ENCODE measurements at places on chromosomes 3 and 15.
A peak's percentile ranks its signal among the peaks of the same experiment; 100 is the strongest.

DNA sequence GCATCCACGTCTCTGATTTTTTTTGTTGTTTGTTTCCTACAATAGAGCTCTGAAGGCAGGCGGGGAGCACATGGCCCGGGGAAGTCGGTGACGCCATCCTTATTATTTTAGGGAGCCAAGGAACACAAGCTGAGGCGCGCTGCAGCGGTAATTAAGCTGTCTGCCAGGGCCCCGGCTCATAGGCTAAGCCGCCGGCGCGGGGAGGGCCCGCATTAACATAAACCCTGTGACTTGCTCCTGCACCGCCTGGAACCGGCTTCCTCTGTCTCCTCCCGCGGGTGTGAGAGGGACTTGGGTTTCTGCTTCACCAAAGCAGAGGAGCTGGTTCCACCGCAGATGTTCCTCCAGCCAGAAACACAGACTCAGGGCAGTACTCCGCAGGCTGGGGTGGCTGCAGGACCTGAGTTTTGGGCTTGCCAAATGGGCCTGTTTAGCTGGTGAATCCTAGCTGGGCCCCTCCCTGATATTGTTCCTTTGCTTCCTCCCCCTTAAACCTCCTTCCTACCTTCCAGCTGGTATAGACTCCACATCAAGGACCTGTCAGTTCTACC lies 25.3 kb downstream of the ANP32A start:
- DNase-seq, result peak; percentile 46

- DNase-seq, result no peak
Measured at GRCh38 chr3:17500618-17501017, 241.8 kb downstream of the TBC1D5 start.

- DNase-seq, result no peak
Measured at GRCh38 chr3:90011596-90011995, 904.2 kb downstream of the EPHA3 start.

DNA sequence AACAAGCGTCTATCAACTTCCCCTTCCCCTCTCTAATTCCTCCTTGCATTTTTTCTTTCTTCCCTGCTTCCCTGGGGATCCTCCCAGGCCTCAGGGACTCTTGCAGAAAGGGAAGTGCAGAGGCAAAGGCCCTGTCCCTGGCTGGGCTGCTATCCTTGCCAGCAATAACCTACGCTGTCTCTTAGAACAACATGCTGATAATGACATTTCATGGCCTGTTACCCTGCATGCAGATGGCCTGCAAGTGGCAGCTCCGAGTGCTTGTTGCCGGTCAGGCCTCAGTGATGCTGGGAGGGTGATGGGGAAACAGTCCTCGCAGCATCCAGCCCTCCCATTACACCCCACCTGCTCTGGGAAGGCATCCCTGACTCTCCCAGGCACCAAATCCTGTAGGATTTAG lies 167.6 kb downstream of the RAB11A start:
- DNase-seq, result no peak

DNA sequence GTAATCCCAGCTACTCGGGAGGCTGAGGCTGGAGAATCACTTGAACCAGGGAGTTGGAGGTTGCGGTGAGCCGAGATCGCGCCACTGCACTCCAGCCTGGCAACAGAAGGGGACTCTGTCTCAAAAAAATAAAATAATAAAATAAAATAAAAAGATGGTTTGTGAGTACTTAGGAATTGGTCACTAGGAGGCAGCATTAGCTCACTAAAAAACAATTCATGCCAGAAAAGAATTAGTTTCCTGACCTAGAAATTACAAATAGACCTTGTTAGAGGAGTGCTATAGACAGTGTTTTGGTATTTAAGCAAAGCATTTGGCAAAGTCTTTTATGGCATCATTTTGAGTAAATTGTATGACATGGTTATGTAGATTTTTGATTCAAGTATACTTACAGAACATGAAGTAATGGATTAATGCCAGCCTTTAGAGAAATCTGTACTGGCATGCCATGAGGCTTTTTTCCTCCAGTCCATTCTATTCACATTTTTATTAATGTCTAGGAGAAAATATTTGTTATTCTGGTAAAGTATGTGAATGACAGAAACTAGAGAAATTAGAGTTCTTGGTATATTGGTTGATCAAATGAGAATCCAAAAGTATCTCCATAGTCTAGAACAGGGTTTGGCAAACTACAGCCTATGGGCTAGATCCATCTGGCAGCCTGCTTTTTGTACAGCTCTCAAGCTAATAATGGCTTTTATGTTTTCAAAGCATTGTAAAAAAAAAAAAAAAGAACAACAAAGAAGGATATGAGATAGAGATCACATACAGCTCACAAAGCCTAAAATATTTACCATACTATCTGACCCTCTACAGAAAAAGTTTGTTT lies 81.6 kb downstream of the LRRC49 start:
- DNase-seq, result no peak

- DNase-seq, result no peak
Measured at GRCh38 chr3:54042259-54042823, 80.0 kb upstream of the CACNA2D3 start.

DNA sequence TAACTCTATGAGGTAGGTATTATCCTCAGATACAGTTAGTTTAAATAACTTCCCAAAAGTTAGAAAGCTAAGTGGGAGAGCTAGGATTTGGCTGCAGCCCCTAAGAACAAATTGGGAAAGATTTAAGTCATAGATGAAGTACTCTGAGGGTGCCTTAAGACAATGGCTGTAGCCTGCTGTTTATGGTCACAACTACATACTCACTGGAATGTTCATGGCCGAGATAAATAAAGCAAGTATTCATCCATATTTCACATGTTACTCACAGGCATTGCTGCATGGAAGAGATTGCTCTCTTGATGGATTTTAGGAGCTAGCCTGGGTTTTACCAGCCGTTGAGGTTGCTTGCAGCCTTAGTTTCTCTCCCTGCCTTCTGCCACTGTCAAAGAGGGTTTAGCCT lies 145.0 kb downstream of the CMSS1 start:
- DNase-seq, result no peak

GRCh38 chr3:17742880-17743657 lies 638 bp upstream of the TBC1D5 start:
- DNase-seq, result no peak

- no peak for DNase-seq
Measured at GRCh38 chr3:63578858-63579257, 73.6 kb upstream of the SNTN start.

DNA sequence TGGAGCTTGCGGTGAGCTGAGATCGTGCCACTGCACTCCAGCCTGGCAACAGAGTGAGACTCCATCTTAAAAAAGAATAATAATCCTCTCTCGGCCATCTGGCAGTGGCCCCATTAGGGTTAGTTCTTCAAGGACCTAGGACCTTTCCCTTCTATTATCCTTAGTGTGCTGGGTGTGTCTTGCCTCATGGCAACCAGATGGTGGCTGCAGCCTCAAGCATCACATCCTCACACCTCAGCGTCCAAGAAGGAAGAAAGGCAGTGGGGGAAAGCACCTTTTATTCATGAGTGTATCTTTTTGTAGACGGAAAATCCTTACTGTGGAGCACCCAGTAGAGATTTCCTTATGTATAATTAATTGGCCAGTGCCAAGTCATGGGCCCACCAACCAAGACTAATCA lies 42.7 kb upstream of the TFRC start:
- DNase-seq, result no peak

DNA sequence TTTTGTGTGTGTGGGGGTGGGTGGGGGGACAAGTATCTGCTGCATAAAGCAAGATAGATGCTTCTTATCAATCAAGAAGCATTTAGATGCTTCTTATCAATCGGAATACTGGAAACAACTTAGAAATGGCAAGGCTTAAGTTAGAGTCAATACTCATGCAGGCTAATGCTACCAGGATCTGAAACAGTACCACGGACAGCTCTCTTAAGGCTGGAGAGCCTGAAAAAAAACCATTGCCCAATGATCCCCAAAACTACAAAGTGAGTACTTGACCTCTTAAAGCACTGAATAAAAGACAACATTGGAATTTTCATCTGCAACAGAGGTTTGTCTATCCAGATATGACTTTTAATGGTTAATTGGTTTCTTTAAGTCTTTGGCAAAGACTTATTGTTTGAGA lies 262.3 kb downstream of the GAP43 start:
- no peak for DNase-seq

DNA sequence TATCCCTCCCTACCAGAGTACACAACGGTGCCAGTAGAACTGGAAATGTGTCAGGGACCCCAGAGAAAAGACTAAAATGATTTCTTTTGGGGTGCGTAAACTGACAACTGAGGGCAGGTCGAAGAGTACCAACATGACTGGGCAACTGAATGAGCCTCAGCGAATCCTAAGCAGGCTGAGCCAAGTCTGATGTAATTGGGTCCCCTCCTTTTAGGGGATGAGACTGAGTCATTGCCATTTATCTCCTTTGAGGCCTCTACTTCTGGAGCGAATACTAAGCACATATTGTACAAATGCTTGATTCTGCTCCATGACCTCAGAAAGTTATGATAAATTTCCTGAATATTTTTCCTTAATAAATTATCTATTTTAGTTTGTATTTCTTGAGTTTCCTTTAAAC lies 17.3 kb upstream of the GPR156 start:
- DNase-seq, result no peak

DNA sequence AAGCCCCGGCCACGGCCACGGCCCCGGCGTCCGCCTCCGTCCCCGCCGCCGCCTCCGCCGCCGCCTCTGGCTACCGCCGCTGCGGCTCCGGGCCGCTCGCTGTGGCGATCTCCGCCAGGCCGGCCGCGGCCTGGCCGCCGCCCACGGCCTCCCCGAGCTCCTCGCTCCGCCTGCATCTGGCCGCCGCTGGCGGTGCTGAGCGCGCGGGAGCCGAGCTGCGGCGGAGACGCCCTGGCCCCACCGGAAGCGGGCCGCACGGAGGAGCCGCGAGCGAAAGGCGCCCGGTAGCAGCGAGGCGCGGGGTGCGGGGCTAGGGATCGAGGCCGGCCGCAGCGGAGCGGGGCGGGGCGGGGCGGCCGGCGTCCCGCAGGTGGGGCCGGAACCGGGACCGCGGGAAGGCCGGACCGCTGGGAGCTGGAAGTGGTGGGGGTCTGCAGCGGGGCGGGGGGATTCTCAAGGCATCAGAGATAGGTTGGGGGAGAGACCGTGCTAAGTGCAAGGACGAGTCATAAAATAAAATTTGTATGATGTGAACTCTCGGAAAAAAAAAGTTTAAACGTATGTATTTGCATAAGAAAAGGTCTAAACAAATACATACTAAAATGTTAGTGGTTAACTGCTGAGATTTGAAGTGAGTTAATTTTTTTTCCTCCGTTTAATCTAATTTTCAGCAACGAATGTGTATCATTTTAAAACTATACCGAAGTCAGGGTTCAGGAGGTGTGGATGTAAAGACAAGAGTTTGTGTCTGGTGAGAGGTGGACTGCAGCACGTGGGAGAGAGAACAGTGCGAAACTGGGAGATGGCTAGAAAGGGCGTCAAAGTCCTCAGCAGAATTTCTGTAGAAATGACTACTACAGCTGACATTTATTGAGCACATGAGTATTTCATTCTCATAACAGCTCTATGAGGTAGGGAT lies at the start of gene AVEN:
Gene AVEN (minus strand): TSS at position 334 of the 919 bp plus-strand sequence. CDS start 158 bp downstream, at position 176.
- DNase-seq, result peak; percentile 58

GRCh38 chr3:54123003-54123775 lies 837 bp downstream of the CACNA2D3 start:
- no peak for DNase-seq

DNA sequence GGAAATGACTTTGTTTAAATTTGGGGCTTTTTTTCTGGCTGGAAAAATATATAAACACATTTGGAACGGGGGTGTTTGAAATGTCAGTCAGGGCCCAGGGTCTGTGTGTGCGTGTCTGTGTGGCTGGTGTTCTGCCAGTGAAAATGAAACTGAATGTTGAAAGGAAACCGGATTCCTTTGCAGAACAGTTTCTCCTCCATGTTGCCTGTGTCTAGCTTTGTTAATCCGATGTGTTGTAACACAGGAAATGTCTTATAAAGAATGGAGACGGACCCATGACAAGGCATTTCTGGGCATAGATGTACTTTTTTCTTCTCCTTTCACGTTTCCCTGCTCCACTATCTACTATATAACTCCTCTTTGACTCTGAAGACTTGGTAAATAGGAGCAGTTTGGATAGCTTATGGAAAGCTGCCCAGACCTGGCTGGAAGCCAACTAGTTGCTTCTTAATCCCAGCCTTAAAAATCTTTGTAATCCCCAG lies 2.8 kb downstream of the SQOR start:
- DNase-seq, result peak; percentile 32

- DNase-seq, result no peak
Measured at GRCh38 chr15:27418726-27419125, 447.7 kb downstream of the GABRG3 start.

DNA sequence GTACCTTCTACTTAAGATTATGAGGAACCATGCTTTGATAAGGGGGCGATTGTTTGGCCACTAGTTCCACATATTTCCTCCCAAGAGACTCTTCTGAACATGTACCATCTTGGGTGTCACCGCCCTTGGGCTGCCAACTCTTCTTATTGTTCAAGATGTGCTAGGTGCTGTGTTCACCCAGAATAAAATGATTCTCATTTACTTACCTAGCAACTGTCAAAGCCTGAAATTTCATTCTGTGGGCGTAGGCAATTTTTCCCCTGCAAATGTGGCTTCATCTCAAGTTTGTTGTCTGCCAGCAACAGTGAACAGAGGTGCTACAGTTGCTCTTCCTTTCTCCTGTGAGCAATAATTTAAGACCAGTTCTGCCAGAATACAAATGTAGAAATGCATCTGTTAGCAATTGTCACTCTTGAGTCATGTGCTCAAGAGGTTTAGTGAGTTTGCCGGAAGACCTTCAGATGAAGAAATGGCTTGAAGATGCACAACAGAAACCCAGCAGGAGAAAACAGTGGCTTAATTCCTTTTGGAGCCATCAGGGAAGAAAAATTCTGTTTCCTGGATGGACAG lies 41.3 kb upstream of the RARB start:
- no peak for DNase-seq

DNA sequence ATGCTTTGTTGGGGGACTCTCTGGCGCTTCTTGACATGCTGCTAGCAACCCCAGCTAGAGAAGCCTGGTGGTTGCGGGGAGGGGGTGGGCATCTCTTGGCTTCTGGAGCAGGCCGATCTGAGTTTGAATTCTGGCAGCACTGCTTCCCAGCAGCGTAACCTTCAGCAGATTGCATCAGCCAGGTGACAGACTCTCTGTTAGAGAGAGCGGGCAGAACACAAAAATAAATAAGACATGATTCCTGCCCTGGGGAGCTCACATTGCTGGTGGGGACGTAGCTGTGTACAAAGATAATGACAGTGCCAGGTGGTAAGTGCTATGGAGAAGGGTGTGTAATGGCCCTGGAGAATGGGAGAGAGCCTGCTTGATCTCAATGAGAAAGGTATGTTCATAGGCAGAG lies 87.4 kb downstream of the THSD4 start:
- DNase-seq, result no peak

DNA sequence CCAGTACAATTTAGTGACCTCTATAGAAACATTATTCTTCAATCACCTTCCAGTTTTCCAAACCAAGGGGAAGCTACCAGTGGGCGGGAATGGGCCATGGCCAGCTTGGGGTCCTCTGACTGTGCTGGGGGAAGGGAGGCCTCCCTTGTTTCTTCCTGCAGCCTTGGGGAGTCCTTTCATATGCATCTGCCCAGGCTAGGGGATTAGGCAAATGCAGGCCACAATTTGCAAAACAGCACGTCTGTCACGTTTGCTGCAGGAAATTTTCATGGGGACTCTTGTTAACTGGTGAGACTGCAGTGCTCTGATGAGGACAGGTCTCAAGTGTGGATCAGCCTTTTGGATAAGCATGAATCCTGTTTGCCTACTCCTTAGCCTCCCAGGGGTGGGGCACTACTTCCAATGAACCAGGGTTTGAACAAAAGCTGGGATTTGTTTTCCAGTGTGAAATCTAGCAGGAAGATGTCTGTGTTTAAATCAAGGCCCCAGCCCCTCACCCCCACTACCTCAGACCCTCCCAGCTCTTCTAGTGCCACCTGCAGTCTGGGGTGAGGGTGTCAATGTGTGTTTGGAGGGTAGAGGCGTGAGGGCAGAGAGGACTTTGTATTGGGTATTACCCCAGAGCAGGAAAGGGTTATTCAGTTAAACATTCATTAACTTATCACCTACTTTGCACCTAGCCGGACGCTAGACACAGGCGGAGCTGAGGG lies 219.9 kb downstream of the OPA1 start:
- no peak for DNase-seq
